ENCODE measurements at places on chromosomes 3 and 15.

GRCh38 chr15:65376767-65377104 is 1.1 kb downstream of the IGDCC3 start:
- DNase-seq = no peak

DNA sequence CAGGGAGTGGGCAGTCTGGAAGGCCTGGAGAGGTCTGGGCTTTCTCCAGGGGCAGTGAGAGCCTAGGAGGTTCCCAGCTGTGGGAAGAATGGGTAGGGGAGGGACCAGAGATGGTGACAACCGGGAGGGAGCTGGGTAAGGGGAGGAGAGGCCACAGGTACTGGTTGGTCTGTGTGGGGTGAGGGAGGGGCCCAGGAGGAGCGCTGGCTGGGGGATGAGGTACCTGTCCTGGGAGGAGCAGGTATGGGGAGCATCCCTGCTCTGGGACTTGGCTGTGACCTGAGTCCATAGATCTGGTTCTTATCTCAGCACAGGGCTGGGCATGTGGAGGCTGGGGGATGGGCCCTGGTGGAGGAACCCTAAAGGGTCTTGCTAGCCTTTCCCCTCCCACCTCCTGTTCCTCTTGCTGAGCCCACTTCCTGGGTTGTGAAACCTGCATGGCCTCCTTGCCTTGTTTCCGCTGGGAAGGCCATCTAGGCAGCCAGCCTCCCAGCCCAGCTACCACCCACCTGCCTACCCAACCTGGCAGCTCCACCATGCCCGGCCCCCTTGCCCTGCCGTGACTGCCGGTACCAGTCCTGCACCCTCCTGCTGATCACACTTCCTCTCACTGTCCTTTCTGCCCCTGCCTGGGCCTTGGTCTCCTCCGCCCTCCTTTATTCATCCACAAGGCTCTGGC is 11.0 kb downstream of the PRKCD start:
- no peak for DNase-seq

DNA sequence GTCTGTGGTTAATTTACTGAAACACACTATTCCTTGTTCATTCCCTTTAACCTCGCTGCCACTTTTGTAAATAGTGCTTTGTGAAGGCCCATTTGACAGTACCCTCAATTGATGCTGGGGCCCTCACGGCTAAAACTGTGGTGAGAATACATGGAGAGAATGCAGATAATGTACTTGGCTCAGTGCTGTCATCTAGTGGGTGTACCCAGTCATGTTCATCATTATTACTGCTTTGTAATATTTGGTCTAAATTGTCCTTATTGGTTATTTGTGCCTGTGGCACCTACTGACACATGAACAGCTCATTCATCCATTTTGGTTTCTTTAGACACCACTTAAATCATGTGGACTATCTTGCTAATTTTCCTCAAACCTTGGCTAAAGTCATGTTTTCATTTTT is 543.6 kb downstream of the EDEM1 start:
- no peak for DNase-seq

DNA sequence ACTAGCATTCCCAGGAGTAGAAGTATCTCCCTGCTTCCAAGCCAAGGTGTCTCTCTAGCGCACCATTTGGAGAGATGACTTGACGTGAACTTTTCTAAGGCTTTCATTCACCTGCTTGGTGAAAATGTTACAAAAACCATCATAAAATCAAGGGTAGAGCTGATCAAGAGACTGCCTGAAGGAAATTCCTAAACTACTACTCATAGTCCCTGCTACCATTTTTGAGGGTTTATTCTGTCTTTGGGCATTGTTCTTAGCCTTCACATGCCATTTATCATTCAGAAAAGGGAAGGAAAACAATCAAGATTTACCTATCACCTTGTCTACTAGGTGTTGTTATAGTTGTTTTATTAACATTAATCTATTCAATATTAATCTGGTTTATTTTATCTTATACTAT is 525.8 kb downstream of the NTRK3 start:
- DNase-seq = no peak

DNA sequence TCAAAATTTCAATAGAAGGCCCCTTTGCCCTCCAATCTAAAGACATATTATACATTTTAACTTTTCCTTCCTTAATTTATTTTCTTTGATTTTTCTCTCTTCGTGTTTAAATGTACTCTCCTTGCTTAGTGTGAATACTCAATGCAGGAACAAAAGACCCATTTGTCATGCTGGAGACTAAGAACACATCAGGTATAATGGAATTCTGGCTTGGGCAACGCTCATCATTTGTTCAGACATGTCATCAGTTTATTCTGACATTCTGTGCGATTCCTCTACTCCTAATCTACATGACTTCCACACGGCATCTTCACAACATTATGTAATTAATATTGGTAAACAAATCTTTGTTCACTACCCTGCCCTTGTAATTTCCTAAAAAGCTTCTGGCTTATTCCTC is 136.6 kb upstream of the LRRN1 start:
- DNase-seq = no peak

DNA sequence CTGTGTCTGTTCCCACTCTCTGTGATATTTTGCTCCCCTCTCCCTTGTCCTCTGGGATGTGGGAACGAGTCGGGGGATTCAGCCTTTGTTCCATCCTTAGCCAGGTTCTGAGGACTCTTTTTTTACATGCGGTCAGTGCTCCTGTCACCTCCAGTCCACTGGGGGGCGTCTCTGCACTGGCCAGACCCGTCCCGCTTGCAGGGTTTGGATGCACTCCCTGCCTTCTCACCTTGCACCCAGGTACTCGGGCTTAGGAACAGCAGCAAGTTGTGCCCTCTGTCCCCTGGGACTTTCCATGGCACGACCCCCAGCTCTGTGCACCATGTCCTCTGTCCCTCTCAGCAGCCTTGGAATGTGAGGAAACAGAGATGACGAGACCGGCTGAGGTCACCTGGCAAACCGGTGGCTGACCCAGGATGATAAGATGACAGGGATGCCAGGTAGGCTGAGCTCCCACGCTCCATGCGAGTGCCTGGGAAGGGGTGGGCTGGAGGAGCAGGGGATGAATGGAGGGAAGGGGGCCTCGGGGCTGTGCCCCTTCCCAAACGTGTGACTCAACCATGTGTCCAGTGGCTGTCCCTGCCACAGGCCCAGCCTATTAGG is 27.3 kb upstream of the FGD5 start:
- DNase-seq = peak; percentile 8

DNA sequence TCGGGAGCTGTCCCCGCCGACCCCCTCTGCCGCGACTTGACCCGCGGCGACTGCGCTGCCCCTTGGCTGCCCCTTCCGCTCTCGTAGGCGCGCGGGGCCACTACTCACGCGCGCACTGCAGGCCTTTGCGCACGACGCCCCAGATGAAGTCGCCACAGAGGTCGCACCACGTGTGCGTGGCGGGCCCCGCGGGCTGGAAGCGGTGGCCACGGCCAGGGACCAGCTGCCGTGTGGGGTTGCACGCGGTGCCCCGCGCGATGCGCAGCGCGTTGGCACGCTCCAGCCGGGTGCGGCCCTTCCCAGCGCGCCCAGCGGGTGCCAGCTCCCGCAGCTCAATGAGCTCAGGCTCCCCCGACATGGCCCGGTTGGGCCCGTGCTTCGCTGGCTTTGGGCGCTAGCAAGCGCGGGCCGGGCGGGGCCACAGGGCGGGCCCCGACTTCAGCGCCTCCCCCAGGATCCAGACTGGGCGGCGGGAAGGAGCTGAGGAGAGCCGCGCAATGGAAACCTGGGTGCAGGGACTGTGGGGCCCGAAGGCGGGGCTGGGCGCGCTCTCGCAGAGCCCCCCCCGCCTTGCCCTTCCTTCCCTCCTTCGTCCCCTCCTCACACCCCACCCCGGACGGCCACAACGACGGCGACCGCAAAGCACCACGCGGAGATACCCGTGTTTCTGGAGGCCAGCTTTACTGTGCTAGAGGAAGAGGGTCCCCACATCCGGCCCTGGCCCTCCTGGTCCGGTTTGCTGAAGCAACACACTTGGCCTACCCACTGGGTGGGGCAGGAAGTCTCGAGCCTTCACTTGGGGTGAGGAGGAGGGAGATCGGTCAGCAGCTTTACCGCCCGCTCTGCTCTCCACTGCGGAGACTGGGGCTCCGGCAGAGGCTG is at the start of gene RASSF1:
Gene RASSF1, minus strand, starts transcription at position 389 of the 882 bp plus-strand sequence. Its CDS starts 31 bp downstream, at position 358.
- no peak for DNase-seq

DNA sequence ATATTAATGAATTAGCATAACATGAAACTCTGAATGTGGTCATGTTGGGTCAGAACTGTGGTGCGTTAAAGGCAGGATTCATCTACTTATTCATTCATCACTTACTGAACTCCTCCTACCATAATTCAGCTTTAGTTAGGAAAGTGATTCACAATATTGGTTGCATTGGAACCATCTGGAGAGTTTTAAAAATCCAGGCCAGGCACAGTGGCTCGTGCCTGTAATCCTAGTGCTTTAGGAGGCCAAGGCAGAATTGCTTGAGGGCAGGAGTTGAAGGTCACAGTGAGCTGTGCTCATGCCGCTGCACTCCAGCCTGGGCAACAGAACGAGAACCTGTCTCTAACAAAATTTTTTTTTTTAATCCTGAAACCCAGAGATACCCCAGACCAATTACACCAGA is 44.2 kb upstream of the ATG7 start:
- no peak for DNase-seq

GRCh38 chr3:105284876-105285275 is 81.8 kb upstream of the ALCAM start:
- no peak for DNase-seq

DNA sequence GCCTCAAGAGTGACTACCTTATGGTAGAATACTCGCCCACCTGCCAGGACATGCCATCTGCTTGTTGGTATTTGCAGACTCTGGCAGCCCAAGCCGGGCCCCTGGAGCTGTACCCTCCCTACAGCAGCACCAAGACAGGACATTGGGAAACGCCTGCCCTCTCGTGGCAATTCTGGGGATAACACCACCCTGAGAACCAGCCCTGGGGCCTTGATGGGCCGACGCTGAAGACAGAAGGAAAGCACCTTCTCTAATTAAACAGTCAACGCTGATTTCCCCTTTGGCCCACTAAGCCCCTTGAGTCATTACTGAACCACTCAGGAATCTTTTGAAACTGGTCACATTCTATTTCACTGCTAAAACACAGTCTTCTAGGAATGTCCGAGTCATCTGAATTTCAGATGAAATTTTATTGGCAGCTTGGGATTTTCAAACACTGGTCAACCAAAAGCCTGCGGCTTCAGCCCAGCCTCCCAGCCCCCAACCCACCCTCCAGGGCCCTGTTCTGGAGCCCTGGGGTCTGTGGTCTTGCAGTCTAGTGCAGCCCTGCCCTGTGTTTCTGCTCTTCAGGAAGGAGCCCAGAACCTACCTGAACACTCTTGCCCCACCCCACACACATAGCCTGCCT is 91.3 kb downstream of the TMEM266 start:
- peak; percentile 58 for DNase-seq

GRCh38 chr15:53458736-53459135 is 300.7 kb downstream of the WDR72 start:
- DNase-seq = no peak

- DNase-seq = no peak
Measured at GRCh38 chr3:71815340-71816067, 30.6 kb upstream of the PROK2 start.

DNA sequence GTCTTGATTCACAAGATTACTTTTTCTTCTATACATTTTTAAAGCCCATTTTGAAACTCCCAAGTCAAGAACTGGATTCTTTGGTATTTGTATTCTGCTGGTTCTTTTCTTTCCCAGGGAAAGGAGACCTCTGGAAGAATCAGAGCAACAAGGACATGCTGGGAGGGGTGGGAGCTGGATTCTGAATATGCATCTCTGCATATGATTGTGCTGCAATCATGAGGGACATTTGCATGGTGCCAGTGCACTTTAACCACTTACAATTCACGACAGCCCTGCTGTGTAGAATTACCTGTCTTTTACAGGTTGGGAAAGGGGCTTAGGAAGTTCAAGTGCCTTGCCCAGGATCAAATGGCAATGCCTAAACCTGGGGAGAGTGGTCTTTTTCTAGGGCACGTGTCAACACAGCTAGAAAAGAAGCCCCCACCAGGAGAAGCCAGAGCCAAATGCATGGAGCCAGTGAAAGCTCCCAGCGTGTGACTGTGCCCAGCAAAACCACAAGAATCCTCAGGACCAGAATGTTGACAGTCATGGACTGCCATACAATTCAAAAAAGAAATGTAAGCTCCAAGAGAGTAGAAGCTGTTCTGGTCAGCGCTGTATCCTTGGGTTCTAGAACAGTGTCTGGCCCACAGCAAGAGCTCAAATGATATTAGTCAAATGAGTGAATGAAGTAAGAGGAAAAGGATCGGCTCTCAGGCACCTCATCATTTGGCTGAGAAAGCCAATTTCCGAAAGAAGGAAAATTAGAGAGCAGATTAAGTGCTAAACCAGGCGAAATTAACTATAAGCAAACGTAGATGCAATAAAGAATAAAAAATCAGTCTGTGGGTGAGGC is 84.5 kb upstream of the MEF2A start:
- DNase-seq = no peak

DNA sequence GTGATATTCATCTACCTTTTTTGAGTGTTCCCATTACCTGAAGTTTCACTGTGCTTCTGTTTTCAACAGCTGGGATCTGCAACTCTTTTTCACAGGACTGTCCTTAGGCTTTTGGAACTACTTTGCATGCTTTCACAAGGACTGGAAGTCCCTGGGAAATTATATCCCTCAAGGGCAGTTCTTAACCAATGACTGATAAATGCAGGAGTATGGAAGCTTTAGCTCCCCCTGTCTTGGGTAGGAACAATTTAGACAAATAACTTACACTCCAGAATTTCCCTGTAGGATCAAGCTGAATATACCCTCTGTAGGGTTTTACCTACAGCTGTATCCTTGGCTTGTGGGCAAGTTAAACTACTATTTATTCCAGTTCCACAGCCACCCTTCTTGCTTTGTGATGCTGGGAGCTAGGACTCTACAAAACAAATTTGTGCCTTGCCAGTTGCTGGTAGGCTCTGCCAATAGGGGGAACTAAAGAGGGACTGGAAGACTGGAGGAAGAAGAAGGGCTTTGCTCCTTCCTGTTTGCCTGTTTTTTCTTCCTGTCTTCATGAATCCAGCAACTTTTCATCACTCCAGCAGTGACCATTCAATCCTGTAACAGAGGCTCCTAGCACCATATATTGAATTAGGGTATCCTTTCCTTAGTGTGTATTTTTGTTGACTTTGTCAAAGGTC is 6.8 kb upstream of the ZNF280D start:
- no peak for DNase-seq

- DNase-seq = no peak
Measured at GRCh38 chr3:127449486-127450212, 140.9 kb downstream of the TPRA1 start.

DNA sequence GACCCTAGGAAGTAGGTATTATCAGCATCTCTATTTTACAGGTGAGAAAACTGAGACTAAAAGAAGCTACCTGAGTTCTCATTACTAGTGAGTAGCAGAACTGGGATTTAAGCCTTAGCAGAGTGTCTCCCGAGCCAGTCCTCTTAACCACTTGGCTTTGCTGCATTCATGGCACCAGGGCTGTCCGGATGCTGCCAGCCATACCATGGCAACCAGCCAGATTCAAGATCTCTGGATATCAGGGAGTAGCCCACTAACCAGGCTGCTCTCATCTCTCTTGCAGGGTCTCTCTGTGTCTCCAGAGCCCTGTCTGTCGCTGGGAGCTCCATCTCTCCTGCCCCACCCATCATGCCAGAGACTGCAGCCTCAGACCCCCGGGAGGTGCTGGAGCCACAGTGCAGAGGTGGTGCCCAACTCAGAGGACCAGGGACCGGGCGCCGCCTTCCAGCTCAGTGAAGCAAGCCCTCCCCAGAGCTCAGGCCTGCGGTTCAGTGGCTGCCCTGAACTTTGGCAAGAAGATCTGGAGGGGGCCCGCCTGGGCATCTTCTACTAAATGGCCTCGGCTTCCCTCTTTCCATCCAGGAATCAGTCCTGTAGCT is 1.7 kb downstream of the MESP2 start:
- no peak for DNase-seq
